Ecto neural progenitor cell (in vitro differentiated cells): ENCODE measurements at places on chromosomes 1 and 21.

GRCh38 chr1:70847013-70847412 is 200.6 kb downstream of the PTGER3 start:
- DNase-seq: no peak

DNA sequence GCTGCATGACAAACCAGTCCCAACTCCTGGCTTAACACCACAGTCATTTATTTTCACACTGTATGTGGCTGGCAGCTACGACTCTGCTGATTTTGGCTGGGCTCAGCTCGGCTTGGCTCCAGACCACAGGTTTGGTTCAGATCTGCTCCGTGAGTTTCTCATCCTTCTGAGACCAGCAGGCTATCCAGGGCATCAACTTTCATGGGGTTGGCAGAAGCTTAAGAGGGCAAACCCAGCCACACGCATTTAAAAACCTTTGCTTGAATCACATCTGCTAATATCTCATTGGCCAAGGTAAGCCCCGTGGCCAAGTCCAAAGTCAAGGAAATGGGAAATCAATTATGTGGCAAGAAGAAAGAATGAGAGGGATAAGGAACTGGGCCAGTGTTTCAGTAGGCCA is 574.2 kb downstream of the MATN1 start:
- DNase-seq: no peak

- DNase-seq: no peak
Measured at GRCh38 chr1:201155354-201155753, 1.1 kb upstream of the TMEM9 start.

DNA sequence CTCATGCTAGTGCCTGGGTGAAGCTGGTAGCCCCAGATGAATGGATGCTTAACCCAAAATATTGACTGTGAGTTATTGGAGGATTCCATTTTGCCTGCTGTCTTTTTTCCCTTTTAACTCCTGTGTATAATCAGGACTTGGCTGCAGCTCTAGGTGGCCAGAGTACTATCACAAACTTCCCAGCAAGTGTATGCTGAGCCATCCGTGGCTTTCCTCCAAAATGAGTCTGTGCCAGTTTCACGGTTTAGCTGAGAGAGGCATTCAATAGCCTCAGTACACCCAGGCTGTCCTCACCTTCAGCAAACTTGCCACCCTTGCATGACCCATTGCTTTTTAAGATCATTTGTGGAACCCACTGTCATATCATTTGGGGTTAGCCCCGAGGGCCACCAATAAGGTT is 5.3 kb upstream of the DPT start:
- no peak for DNase-seq

- no peak for DNase-seq
Measured at GRCh38 chr1:15559189-15559810, 25.6 kb downstream of the AGMAT start.

DNA sequence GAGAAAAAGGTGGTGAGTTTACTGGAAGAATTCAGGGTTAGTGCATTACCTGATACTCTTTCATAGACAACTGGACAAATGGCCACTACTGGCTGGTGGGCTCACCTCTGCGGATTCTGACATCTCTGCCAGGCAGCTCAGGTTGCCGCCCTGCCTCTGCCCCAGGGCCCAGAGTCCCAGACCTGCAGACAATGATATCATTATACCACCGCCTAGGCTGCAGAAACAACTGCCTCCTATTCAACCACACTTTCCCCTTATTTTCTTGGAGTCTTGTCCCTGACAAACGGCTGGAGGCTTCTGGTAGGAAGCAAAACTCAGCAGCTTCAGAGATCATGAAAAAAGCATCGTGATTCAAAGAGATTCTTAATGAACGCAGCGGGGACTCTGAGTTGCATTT is 37.0 kb downstream of the IRF2BP2 start:
- DNase-seq: no peak

- DNase-seq: no peak
Measured at GRCh38 chr1:64895500-64895899, 70.8 kb downstream of the JAK1 start.

DNA sequence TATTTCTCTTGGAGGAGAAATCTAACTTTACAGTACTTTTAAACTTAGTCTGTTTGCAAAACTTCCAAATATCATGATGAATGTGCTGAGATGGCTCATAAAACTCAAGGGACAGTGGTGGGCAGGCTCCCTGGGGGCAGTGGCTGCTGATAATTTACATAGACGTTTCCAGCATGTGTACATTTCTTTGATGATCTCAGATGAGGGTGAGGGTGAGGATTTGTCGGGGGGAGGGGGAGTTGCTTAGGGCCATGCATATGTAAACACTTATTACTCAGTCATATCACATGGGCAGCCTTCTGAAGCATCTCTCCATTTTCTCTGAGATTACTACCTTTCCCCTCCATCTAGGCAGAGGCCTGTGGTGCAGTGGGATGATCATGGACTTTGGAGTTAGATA is 152.9 kb upstream of the HMGB4 start:
- no peak for DNase-seq

DNA sequence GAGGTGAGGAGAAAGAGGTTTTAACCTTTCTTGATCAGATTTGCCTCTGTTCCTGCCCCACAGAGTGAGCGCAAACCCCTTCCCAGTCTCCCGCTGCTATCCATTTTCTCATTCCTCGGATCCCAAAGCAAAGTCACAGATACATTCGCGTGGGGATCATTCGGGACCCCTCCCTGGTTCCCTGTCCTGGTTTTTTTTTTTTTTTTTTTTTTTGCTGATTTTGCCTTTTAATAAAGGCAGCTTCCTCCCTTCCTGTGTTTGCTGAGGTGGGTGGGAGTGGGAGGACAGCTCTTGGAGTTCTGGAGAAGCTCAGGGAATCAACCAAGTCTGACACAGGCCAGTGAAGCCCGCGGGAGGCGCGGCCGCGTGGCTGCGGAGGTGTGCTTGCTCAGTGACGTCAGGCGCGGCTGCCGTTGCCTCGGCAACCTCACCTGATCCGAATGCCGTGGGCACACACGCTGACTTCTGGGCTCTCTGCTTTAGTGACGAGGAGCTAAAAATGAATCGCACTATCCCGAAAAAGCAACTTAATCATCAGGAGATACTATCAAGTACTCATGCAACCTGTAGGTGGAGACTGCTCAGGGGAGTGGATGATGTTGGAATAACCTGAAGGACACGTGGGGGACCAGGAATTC is 106.4 kb downstream of the TBX19 start:
- DNase-seq: peak; percentile 56

- no peak for DNase-seq
Measured at GRCh38 chr1:95232646-95233318, 1.2 kb upstream of the RWDD3 start.

DNA sequence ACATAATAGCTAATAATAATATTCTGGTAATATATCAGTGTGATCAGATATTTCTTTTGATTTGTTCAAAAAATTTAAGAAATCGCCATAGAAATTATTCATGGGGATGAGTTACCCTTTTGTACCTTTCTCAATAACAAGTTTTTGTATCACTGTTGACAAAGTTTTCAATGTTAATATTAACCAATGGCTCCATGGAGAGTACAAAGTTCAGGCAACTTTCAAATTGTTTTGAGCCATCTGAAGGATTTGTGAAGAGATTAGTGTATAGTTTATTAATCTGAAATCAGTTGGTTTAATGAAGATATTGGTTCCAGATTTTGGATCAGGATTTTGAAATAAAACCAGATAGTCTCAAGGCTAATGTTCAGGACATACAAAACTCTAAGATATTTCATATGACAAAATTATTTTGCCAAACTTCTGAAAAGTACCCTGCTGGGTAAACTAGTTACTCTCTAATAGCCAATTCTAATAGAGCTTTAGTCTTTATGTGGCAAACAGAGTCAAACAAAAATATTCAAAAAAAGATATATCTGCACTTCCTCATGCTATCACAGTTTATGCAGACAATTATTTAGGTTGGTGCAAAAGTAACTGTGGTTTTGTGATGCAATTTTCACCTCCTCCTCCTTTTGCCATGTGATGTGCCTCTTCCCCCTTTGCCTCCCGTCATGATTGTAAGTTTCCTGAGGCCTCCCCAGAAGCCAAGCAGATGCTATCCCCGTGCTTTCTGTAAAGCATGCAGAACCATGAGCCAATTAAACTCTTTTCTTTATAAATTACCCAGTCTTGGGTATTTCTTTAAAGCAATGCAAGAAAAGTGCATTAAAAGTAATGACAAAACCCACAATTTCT is 1105.0 kb downstream of the PLA2G4A start:
- no peak for DNase-seq

GRCh38 chr1:226436855-226437491 is 29.1 kb upstream of the PARP1 start:
- DNase-seq: no peak

GRCh38 chr1:66300972-66301451 is 232.9 kb upstream of the SGIP1 start:
- no peak for DNase-seq

- DNase-seq: peak; percentile 72
Measured at GRCh38 chr1:23838401-23838866, 13.2 kb upstream of the HMGCL start.

GRCh38 chr1:1421147-1421906 is at the start of gene ANKRD65:
Gene ANKRD65 (minus strand): TSS chr1:1421276. CDS start chr1:1421005, 271 bp downstream.
- peak; percentile 54 for DNase-seq

DNA sequence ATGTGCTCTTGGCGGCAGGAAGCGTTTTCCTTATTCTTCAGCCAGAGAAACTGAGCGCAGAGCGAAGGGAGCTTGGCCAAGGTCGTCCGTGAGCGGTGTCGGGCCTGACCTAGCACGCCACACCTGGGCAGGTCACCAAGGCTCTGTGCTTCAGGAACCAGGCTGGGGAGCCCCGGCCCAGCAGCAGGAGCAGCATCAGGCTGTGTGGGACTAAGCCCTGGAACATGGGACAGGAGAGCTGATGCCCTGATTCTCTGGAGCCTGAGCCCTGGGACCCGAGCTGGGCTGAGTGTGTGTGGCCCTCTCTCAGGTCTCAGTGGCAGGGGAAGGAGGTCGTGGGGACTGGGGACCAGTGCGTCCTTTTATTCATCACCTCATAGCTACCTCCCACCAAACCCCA is 65.2 kb upstream of the ABCG1 start:
- peak; percentile 29 for DNase-seq

DNA sequence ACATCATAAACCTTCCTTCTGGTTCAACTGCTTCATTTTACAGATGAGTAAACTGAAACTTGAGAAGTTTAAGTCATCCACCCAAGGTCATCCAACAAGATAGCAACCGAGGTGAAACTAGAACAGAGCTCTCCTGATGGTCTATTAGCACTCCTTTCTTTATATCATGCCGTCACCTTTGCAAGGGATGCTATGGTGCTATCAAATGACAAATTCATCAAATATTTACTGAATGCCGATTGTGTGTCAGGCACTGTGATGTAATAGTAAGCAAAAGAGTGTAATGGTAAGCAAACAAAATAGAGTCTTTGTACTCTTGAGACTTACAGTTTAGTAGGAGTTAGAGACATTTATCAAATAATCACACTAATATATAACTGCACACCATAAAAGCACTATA is 14.0 kb upstream of the SGIP1 start:
- no peak for DNase-seq

- no peak for DNase-seq
Measured at GRCh38 chr1:95168028-95168427, 50.9 kb downstream of the TLCD4 start.

- DNase-seq: no peak
Measured at GRCh38 chr1:168360151-168361021, 79.7 kb downstream of the TBX19 start.

GRCh38 chr1:60224523-60224922 is 151.0 kb upstream of the C1orf87 start:
- DNase-seq: no peak

- DNase-seq: peak; percentile 96
Measured at GRCh38 chr1:16032388-16033102, 10.7 kb downstream of the CLCNKA start.

- DNase-seq: no peak
Measured at GRCh38 chr21:36471254-36471723, 8.6 kb downstream of the CLDN14 start.

- DNase-seq: no peak
Measured at GRCh38 chr1:28812669-28813468, 899 bp downstream of the OPRD1 start.

DNA sequence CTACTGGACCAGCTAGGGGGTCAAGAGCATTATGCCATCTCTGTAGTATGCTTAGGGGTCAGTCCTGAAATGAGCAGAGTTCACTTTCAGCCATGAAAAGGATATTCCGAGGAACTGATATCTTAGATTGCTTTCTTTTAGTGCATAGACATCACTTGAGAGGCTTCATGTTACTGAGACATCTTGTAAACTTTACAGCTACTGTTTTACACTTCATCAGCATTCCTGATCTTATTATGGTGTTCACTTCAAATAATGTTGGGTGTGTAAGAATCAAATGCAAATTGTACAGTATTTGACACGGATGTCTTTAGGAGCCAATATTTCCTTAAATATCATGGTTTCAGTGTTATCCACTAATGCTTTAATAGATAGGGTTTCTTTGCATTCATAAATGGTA is 22.4 kb upstream of the CLDN14 start:
- no peak for DNase-seq

GRCh38 chr21:43194303-43195120 is 25.7 kb downstream of the CRYAA start:
- DNase-seq: peak; percentile 42

GRCh38 chr1:202953392-202953791 is 4.7 kb downstream of the ADIPOR1 start:
- DNase-seq: no peak

GRCh38 chr1:184803180-184803492 is 48.5 kb upstream of the EDEM3 start:
- DNase-seq: no peak

DNA sequence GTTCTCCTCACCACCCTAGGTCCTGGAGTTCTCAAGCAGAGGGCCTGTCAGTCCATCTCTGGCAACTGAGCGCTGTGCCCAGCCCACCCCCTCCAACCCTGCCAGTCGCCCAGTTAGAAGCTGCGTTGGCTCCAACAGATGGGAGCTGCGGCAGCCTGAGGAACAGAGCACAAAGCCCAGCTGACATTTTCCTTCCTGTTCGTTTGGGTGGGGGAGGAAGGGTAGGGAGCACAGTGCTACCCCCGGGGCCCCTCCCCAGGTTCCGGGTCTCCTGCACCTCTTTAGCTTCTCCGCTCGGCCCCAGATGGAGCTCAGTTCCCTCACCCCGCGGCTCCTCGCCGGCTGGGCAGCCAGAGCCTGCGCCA is 1.4 kb downstream of the LRRN2 start:
- DNase-seq: no peak

DNA sequence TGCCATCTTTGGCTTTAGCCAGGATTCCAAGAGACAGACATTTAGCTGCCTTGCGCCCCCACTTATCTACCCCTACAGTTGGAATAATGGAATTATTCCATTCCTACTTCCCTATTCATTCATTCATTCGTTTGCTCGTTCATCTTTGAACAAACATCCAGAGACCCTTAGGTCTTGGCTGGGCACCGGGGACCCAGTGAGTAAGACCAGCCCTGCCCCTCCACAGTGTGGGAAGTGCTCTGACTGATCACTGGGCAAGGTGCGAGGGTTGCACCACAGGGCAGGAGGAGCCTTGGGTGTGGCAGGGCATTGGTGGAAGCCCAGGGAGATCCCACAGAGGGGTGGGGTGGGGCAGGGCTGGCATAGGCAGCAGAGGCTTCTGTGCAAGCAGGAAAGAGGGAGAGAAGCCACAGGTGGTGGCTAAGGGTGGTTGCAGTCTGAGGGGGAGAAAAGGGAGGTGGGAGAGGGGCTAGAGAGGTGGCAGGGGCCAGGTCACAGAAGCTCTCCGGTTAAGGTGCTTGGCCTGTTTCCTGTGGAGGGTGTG is 35.0 kb upstream of the TMEM61 start:
- no peak for DNase-seq

- DNase-seq: no peak
Measured at GRCh38 chr1:29062157-29062942, 61.4 kb downstream of the TMEM200B start.

- no peak for DNase-seq
Measured at GRCh38 chr1:89147678-89148658, 22.1 kb upstream of the GBP2 start.
